Uterus (tissue), 4 donors: ENCODE measurements at places on chromosomes 3 and 15.

- no peaks in the 10 kb centered on the region for H3K36me3 ChIP-seq
- no peak overlapping the region for H3K27ac ChIP-seq
- H3K27me3 ChIP-seq = no peaks in the 10 kb centered on the region
- no peaks in the 10 kb centered on the region for H3K4me1 ChIP-seq
- no peak overlapping the region for H3K4me3 ChIP-seq
Measured at GRCh38 chr3:65402597-65402996, 636.1 kb downstream of the MAGI1 start.

GRCh38 chr3:150227839-150228238 lies 180.3 kb upstream of the TSC22D2 start:
- H3K4me3 ChIP-seq = no peak overlapping the region
- no peaks in the 10 kb centered on the region for H3K27me3 ChIP-seq
- DNase-seq = no peak
- H3K36me3 ChIP-seq = no peaks in the 10 kb centered on the region
- H3K27ac ChIP-seq = no peak overlapping the region
- no peaks in the 10 kb centered on the region for H3K4me1 ChIP-seq

GRCh38 chr3:18679238-18679637 lies 254.1 kb upstream of the SATB1 start:
- H3K4me3 ChIP-seq = no peak overlapping the region
- no peaks in the 10 kb centered on the region for H3K27me3 ChIP-seq
- no peaks in the 10 kb centered on the region for H3K36me3 ChIP-seq

GRCh38 chr15:48466820-48467219 lies 135.6 kb downstream of the DUT start:
- H3K36me3 ChIP-seq = no peaks in the 10 kb centered on the region
- H3K27ac ChIP-seq = no peak overlapping the region
- H3K27me3 ChIP-seq = no peaks in the 10 kb centered on the region
- H3K4me1 ChIP-seq = no peaks in the 10 kb centered on the region

- no peak overlapping the region for H3K4me3 ChIP-seq
- H3K27me3 ChIP-seq = no peaks in the 10 kb centered on the region
- no peaks in the 10 kb centered on the region for H3K4me1 ChIP-seq
- H3K36me3 ChIP-seq = no peaks in the 10 kb centered on the region
- no peak overlapping the region for H3K27ac ChIP-seq
Measured at GRCh38 chr3:14371573-14372474, 30.6 kb upstream of the SLC6A6 start.

DNA sequence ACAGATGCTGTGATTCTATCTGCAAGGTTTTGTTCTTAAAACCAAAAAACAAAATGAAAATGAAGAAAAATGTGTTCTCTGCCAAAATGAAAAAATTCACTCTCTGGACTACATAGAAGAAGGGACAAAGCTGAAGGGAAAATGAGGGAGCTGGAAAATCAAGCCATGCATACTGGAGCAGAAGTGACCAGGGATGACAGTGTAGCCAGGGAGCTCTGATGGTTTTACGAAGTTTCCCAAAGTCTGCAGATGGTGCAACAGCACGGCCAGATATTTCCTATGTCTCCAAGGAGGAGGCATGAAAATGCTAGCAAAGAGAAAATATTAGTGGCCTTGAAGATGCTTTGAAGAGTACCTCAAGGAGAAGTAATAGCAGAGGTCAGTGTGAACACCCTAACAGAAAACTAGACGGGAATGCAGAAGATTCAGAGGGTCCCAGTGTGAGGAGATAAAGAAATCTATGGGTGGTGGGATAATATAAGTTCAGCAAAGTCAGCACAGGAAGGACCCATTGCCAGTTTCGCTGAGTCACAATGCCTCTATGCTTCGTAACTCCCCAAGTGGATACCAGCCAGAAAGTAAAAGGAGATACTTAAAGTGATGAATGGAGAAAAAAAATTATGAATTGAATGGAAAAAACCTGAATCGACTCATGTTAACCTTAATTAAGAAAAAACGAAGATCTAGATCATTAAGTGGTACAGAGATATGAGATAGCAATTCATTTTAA lies 39.0 kb upstream of the POMGNT2 start:
- no peaks in the 10 kb centered on the region for H3K4me1 ChIP-seq
- no peak for DNase-seq
- H3K27me3 ChIP-seq = no peaks in the 10 kb centered on the region
- no peak overlapping the region for H3K4me3 ChIP-seq

- no peaks in the 10 kb centered on the region for H3K27me3 ChIP-seq
- no peaks in the 10 kb centered on the region for H3K36me3 ChIP-seq
- peak overlapping the region; percentile 74 for H3K27ac ChIP-seq
- peaks cover 8% of the 10 kb centered on the region for H3K4me1 ChIP-seq
Measured at GRCh38 chr3:58073301-58074108, 65.3 kb downstream of the FLNB start.

DNA sequence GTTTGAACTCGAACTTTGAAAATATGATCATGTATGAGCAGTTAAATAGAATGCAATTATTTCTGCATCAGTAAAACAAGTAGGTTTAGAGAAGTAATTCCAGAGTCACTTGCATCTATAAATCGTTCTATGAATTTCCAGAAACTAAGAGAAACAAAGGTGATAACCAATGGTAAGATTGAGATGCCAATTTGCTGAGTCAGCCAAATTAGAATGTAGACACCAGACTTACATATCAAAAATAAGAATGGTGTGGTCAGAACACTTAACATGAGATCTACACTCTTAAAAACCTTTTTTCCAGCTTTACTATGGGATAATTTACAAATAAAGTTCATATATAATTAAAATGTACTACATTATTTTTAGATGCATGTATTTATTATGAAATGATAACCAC lies 1435.9 kb downstream of the OTOL1 start:
- H3K27ac ChIP-seq = no peak overlapping the region
- H3K27me3 ChIP-seq = no peaks in the 10 kb centered on the region
- no peak for DNase-seq
- no peak overlapping the region for H3K4me3 ChIP-seq
- no peaks in the 10 kb centered on the region for H3K36me3 ChIP-seq

- no peaks in the 10 kb centered on the region for H3K27me3 ChIP-seq
- no peak overlapping the region for H3K27ac ChIP-seq
- DNase-seq = no peak
- no peak overlapping the region for H3K4me3 ChIP-seq
- H3K4me1 ChIP-seq = no peaks in the 10 kb centered on the region
- H3K36me3 ChIP-seq = no peaks in the 10 kb centered on the region
Measured at GRCh38 chr3:42960282-42960681, 18.8 kb upstream of the GASK1A start.

GRCh38 chr3:71307991-71308697 lies 275.4 kb downstream of the FOXP1 start:
- H3K36me3 ChIP-seq = no peaks in the 10 kb centered on the region
- no peaks in the 10 kb centered on the region for H3K4me1 ChIP-seq
- DNase-seq = no peak
- no peaks in the 10 kb centered on the region for H3K27me3 ChIP-seq

- no peak overlapping the region for H3K4me3 ChIP-seq
- no peak overlapping the region for H3K27ac ChIP-seq
- no peaks in the 10 kb centered on the region for H3K36me3 ChIP-seq
- H3K27me3 ChIP-seq = no peaks in the 10 kb centered on the region
- H3K4me1 ChIP-seq = no peaks in the 10 kb centered on the region
Measured at GRCh38 chr15:95202569-95203349, 971.4 kb downstream of the MCTP2 start.

GRCh38 chr15:91866971-91867372 lies 13.5 kb downstream of the SLCO3A1 start:
- DNase-seq = peak; percentile 36
- peaks cover 5% of the 10 kb centered on the region for H3K4me1 ChIP-seq
- H3K27me3 ChIP-seq = no peaks in the 10 kb centered on the region
- no peak overlapping the region for H3K4me3 ChIP-seq

DNA sequence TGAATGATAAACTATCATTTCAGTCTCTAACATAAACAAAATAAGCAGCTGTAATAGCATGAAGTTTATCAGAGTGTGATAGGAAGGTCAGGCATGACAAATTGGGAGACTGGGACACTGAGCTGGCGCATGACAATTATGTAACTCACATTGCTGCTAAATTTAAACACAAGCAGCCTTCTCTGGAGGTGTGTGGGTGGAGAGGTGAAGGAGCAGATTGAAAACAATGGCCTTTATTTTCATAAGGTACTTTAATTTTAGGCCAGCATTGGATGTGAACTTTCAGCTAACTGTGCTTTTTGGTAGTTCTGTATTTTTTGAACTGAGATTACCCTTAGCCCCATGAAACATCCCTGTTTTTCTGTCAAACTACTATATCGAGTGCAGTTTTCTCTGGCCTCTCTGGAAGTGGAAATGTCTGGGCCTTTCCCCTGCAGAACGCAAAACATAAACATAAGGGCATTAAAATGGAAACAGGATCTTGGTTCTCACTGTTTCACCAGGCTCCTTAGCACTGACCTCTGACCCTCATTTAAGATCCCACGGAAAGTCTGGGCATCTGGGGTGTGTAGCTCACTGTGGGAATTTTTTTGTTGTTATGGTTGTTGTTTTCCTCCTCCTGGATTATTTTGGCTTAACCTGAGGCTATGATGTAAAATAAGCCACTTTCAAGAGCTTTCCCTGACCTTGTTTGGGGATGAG lies 160.1 kb upstream of the DPH6 start:
- H3K4me1 ChIP-seq = peaks cover 11% of the 10 kb centered on the region
- no peak for DNase-seq
- H3K27ac ChIP-seq = peak overlapping the region; percentile 31
- H3K27me3 ChIP-seq = no peaks in the 10 kb centered on the region
- H3K36me3 ChIP-seq = no peaks in the 10 kb centered on the region

DNA sequence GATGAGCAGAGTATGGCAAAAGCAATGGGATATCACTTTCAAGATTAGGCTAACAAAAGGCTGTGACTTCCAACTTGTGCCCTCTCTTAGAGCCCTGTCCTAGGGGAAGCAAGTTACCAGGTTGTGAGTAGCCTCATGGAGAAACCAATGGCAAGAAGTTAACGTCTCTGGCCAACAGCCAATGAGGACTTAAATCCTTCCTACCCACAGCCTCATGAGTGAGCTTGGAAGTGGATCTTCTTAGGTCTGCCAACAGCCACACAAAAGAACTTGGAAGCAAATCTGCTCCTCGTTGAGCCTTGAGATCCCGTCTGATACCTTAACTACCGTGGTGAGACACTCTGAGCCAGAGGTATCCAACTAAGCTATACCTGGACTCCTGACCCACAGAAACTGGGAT lies 5.7 kb downstream of the NME9 start:
- no peak overlapping the region for H3K4me3 ChIP-seq

GRCh38 chr3:151331696-151332095 lies 2.3 kb upstream of the P2RY13 start:
- no peak overlapping the region for H3K27ac ChIP-seq
- no peak for DNase-seq
- no peaks in the 10 kb centered on the region for H3K4me1 ChIP-seq
- no peaks in the 10 kb centered on the region for H3K36me3 ChIP-seq
- H3K27me3 ChIP-seq = no peaks in the 10 kb centered on the region

DNA sequence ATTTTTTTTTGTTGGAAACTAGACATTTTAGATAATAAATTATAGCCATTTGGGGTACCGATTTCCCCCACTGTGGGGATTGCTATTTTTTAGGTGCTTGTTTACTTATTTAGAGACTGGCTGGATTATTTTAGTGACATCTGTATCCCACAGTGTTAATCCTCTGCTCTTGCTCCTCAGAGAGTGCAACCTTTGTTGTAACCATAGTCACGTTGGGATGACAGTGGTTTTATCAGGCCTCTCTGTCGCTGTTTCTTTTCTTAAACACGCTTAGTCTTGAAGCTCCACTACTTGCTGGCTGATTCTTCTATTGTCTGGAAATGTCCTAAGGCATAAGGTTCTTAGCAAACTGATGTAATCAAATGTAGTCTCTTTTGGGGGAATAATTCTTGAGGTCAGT lies 451.6 kb upstream of the SEMA6D start:
- no peak overlapping the region for H3K27ac ChIP-seq
- H3K27me3 ChIP-seq = no peaks in the 10 kb centered on the region
- H3K4me3 ChIP-seq = no peak overlapping the region
- H3K4me1 ChIP-seq = no peaks in the 10 kb centered on the region
- H3K36me3 ChIP-seq = no peaks in the 10 kb centered on the region

DNA sequence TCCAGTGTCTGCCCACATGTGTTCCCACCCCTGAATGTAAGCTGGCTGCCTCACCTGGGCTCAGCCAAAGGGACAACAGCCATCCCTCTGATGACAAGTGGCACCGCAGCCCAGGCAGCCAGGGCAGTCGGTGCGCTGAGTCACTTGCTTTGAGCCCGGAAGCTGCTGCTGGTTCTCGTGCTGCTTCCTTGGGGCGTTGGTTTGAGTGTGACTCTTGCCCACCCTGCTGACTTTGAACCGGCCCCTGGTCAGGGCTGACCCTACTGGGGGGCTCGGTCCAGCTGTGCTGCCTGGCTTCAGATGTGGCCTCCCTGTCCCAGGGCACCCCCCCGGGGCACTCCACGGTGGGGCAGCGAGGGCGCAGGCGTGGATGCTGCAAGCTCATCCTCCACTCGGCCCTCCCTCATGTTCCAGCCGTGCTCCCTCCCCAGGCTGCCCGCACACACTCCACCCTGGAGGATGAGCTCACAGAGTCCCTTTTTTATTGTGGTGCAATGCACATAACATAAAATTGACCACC lies 62.1 kb downstream of the EFCAB12 start:
- H3K36me3 ChIP-seq = no peaks in the 10 kb centered on the region
- no peaks in the 10 kb centered on the region for H3K4me1 ChIP-seq
- H3K27ac ChIP-seq = no peak overlapping the region
- H3K4me3 ChIP-seq = no peak overlapping the region
- no peak for DNase-seq
- H3K27me3 ChIP-seq = no peaks in the 10 kb centered on the region

DNA sequence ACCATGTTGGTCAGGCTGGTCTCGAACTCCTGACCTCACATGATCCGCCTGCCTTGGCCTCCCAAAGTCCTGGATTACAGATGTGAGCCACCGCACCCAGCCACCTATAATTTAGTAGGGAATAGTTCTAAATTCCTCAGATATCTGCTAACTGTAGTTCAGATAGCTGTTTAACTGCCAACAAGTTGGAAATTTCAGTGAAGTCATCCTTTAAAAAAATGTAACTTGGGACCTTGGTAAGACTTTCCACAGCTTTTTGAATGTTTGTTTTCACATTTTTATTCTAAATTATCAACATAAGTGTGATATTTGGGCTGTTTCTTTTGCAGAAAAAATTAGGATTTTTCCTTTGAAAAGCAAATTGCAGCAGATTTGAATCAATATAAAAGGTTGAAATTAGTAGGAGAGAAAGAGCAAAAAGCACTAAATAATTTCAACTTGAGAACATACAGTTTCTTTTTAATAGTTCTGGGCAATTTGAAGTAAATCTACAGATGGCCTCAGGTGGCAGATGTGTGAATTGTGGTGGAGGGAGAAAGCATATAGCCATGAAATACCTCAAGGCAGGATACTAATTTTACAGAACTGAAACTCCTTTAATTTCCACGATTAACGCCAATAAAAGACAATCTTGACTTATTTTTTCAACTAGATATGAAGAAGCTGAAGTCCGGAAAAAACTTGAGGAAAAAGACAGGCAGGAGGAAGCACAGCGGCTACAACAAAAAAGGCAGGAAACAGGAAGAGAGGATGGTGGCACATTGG lies 34.3 kb downstream of the USP8 start:
- no peak overlapping the region for H3K4me3 ChIP-seq
- no peak for DNase-seq
- no peaks in the 10 kb centered on the region for H3K27me3 ChIP-seq
- no peaks in the 10 kb centered on the region for H3K4me1 ChIP-seq
- no peaks in the 10 kb centered on the region for H3K36me3 ChIP-seq
- no peak overlapping the region for H3K27ac ChIP-seq

- no peaks in the 10 kb centered on the region for H3K4me1 ChIP-seq
- DNase-seq = no peak
- H3K27me3 ChIP-seq = no peaks in the 10 kb centered on the region
- no peaks in the 10 kb centered on the region for H3K36me3 ChIP-seq
- no peak overlapping the region for H3K27ac ChIP-seq
Measured at GRCh38 chr3:10574101-10574620, 68.8 kb upstream of the ATP2B2 start.
